Hematopoietic multipotent progenitor cell treated with erythropoietin and hydrocortisone succinate and interleukin-3 and kit ligand, for 8 days (in vitro differentiated cells): ENCODE measurements at places on chromosomes 13 and 19.

GRCh38 chr13:44197791-44198770 lies 175.5 kb upstream of the SERP2 start:
- peak; percentile 14 for DNase-seq

GRCh38 chr13:42392716-42393572 lies 121.0 kb downstream of the AKAP11 start:
- no peak for DNase-seq

DNA sequence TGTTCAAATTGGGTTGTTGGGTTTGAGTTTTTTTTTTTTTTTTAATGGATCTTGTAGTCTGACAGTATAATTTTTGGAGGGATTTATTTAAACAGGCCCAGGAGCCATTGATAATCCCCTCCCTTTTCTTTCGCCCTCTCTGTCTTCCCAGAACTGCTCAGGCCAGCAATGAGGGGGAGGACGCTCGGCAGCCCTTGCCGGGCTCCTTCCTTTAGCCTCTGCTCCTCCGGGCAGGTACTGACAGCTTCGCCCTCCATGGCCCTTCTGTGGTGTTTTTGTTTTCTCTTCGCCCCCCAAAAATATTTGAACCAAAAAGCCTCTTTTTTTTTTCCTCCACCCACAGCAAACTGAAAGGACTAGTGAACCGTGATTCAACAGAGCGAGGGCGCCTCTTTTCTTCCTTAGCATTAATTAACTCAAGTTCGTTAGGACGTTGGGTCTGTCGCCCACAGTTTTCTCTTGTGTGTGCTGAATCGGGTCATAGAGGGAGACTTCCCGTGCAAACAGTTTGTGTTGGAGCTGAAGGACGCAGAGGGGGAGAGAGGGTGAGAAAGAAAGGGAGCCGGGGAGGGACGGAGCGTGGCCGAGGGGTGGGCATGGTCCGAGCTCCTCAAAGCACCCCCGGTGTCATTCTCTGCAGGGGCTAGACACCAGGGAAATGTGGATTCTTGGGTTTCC lies 21.5 kb downstream of the NFIX start:
- no peak for DNase-seq

DNA sequence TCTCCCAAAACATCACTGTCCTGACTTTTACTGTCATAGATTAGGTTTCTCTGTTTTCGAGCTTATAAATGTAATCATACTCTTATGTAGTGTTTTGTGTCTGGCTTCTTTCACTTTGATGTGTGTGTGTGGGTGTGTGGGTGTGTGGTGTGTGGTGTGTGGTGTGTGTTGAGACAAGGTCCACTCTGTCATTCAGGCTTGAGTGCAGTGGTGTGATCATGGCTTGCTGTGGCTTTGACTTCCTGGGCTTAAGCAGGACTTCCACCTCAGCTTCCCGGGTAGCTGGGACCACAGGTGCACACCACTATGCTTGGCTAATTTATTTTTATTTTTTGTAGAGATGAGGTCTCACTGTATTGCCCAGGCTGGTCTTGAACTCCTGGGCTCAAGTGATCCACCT lies 59.6 kb downstream of the PDS5B start:
- no peak for DNase-seq

DNA sequence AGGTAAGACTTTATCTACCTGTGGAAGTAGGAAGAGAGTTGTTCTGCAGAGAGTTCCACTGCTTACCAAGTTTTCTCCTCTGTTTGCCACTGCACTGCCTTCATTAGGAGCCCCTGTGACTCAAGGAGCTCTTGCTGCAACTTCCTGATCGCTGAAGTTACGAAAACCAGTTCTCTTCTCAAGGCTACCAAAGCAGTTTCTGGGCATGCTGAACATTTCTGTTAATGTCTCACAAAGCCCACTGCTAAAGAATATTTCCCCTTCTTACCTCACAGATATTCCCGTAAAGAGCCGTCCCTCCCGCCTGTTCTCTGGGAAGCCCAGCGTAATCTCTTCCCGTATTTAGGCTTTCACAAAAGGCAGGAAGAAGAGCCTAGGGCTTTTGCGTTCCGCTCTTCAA lies 82.6 kb upstream of the OXGR1 start:
- no peak for DNase-seq

GRCh38 chr19:38693380-38694223 lies 46.2 kb downstream of the ACTN4 start:
- peak; percentile 61 for DNase-seq

DNA sequence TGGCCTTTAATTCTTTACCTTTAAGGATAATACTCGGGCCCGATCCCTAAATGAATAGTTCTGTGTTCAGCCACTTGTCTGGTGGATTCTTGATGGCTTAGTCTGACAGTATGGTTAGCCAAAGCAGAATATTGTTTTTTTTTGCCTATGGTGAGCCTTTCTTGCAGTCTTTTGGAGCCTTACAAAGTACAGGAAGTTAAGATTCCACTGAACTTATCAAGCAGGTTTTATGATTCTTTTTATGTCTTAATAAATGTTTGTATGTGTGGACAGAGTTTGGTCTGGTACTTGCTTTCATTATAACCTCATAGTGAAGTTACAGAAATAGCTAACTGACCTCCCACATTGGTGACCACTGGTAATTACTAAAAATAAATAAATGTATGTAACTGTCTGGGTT lies 17.1 kb downstream of the PCCA start:
- DNase-seq, result no peak

DNA sequence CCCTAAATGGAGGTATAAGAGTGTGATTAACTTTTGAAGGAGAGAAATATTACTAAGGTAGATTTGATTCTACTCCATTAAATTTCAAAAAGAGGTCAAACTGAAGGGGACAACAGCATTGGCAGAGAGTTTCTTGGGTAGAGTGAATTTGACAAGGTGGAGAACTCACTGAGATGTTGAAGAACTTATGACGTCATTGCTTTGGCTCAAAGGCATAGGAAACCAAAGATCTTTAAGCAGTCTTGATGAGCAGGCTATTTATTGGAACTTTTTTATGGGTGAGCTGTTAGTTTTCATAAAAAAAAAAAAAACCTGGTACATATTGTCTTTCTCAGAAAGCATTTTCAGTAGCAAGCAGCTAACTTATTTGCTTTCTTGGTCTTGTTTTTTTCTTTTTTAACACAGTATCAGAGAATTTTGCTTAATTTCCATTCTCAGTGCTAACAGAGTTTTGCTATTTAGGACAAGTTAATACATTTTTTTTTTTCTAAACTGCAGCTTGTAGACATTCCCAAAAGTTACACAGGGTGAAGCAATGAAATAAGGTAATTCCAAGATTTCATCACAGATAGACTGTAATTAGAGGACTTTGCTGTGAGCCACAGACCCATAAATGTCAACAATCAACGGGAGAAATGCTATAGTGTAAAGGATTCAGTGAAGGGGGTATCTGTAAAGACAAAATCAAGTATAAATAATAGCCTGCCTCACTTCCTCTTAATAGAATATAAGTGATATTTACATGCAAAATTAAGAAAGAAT lies 412.2 kb upstream of the KLHL1 start:
- DNase-seq, result no peak

GRCh38 chr13:70108356-70109105 lies at the start of gene KLHL1:
KLHL1 (minus strand) TSS chr13:70108452; CDS start chr13:70107699, 753 bp downstream.
- DNase-seq, result no peak

DNA sequence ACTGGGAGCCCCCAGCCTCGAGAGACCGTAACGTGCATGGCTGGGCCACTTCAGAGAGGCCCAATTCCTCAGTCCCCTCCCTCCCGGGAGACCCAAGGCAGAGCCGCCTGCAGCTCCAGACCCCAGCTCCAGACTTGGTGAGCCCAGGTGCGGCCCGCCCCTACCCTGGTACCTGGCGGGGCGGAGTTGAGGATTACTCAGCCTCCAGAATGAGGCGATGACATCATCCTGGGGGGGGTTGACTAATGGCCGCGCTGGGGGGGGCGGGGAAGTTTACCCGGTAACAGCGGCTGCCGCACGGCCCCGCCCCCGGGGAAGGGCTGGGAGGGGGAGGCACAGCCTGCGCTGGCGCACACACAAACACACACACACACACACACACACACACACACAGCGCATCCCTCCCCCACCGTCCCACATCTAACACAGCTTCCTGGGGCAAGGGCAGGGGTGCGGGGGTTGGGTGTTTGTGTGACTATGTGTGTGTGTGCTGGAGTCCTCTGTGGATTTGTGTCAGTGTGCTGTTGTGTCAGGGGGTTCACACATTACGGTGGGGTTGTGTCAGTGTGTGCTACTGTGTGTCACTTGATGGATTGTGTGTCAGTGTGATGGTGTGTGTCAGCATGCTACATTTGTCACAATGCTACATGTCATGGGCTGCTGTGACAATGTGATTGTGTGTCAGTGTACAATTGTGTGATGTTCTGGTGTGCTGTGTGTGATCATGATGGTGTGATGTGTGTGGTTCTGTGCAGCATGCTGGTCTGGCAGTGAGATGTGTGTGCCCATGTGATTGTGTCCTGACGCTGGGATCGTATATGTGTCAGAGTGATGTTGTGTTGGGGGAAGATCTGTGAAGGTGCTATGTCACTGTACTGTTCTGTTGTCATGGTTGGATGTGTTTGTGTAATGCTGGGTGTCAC lies 10.3 kb upstream of the BBC3 start:
- DNase-seq, result peak; percentile 68
